Activated CD8-positive, alpha-beta memory T cell treated with anti-CD3 and anti-CD28 coated beads for 1 hour (primary cell): ENCODE measurements at places on chromosomes 2 and 18.

GRCh38 chr2:43218702-43219382, 7.6 kb downstream of the ZFP36L2 start:
- peak; percentile 66 for DNase-seq

GRCh38 chr2:41719756-41720155, 328.1 kb upstream of the PKDCC start:
- no peak for DNase-seq

DNA sequence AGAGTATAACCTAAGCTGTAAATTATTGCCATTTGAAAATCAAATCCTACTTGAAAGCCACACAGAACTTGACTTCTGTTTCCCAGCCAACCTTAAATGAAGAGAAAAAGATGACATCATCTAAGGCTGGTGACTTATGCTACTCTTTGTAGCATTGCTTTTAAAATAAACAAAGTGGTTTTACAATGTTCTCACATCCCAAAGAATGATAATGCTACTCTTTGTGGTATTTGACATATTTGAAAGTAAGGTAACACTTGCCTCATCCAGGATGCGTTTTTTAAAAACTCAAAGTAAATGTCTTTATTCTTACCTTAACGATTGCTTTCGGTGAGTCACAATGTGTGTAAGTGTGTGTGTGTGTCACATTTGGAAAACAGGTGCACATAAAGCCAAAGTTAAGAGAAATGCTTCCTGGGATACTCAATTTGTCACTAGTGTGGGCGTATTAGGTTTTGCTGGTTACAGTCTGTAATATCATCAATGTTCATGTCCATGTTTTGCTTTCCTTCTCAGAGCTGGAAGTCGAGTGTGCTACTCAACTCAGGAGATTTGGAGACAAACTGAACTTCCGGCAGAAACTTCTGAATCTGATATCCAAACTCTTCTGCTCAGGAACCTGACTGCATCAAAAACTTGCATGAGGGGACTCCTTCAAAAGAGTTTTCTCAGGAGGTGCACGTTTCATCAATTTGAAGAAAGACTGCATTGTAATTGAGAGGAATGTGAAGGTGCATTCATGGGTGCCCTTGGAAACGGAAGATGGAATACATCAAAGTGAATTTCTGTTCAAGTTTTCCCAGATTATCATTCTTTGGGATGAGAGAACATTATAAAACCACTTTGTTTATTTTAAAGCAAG, 2.6 kb downstream of the PMAIP1 start:
- DNase-seq, result no peak

DNA sequence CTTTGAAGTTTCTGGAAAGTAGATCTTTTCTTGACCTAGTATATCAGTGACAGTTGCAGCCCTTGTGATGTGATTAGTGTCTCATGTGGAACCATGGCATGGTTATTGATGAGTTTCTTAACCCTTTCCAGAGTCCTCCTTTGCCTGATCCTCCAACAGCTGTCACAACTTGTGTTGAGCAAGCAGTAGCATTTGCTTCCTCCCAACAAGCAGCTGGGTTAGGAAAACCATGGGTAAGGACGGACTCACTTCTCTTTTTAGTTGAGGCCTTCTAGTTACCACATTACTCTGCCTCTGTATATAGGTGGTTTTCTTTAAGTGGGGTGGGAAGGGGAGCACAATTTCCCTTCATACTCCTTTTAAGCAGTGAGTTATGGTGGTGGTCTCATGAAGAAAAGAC, 96.3 kb downstream of the XRCC5 start:
- no peak for DNase-seq

DNA sequence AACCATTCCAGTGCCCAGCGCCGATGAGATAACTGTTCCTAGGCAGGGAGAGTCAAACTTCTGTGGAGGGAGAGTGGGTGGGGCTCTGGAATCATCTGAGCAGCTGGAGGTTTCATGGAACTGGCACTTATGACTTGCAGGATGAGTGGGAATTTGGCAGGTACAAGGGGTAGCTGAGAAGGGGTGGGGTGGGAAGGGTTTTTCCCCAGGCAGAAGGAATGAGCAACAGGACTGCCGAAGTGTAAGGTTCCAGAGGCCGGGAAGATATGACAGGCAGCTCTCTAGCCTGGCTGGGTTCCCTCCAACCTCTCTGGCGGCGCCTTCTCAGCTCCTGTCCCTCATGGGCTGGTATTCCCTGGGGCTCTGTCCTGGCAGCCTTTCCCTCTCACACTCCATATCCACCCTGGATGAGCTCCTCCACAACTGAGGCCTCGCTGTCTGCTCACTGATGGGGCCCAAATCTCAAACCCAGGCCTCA, 2.5 kb upstream of the TET3 start:
- DNase-seq, result no peak

DNA sequence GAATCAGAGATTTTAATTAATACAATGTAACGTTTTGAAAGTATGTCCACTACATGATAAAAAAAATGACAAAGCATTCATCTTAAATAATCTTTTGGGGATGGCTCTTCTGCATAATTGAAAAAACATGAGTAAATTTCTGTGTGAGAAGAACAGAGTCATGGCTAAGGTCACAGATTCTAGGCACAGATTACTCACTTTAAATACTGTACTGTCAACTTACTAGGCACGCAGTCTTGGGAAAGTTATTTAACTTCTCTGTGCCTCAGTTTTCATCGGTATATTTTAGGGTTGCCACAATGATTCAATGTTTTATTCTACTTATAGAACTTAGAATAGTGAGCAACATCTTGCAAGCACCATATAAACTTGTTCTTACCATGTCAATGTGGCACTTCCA, 49.2 kb downstream of the TMEFF2 start:
- DNase-seq, result no peak

DNA sequence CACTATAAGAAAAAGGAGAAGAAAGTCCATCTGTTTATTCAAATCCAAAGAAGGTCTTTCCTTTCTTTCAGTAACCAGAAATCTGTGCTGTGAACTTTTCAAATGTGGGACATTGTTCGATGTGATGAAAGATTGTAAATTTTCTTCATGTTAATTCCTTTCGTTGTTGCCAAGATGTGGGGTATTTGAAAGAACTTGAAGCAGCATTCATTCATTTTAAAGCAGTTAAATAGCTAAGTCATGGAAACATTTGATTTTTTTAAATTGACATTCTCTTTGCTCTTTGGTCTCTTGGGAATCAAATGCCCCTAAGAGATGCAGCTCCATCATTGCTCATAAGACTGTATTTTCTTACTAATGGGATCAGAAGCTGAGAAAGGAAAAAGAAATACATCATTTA, 93.7 kb upstream of the EHBP1 start:
- no peak for DNase-seq

GRCh38 chr2:80525152-80525551, 220.6 kb upstream of the LRRTM1 start:
- no peak for DNase-seq

- DNase-seq, result no peak
Measured at GRCh38 chr18:36311026-36311570, 13.6 kb downstream of the FHOD3 start.

GRCh38 chr2:226862623-226863022, 26.8 kb downstream of the RHBDD1 start:
- DNase-seq, result no peak

DNA sequence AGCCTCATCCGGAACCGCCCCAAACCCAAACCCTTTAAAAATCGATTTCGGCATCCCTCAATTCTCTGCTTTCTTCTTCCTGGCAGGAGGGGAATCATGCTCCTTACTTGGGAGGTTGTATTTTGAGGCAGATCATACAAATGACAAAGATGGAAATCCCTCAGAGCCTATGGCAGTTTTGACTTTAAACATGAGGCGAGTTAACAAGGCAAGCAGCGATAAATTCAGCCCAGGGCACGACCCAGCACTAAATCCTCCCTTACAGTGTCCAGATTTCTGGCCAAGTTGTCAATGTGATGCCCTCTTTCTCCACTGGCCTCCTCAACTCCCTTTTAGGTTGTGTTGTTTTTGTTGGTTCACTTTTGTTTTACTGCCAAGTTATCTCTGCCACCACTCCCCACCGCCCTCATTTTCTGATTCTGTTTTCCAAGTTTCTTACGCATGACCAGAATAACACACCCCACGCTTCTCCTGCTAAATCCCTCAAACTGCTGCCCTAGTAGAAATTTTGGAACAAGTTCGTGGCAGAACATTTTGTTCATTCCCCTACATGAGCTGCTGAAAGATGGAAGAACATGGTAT, 68.3 kb downstream of the CTAGE1 start:
- no peak for DNase-seq

DNA sequence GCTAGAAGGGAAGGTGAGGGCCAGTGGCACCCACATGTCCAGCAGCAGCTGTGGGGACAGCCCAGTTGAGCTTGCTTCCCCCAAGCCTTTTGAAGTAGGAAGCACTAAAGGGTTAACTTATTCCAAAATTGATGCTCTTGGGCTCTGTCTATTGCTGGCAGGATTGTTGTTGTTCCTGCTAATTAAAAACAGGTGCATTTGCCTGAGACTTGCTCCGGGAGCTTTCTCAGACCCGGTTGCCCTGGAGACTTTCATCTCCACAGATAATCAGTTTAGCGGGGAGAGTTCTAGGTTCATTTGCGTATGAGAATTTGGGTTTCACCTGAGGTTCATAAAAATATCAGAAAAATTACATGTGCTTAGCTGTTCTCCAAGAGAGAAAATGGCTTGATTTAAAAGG, 277.3 kb downstream of the LRATD1 start:
- no peak for DNase-seq

DNA sequence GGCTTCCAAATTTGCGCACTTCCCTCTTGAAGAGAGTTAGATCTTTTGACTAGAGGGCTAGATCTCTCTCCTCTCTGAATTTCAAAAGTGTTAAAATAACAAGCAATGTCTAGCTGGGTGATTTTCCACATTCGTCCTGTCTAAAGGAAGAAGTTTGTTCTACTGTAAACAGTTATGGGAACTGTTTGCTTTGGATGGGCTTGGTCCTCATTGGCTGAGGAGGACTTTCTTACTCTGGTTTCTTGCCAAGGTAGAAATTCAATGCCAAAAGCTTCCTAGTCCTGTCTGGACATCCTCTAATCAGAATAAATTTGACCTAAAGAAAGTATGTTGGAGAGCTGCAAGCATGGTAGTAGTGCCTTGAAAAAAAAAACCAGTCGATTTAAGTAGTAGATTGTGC, 47.4 kb upstream of the RAPH1 start:
- DNase-seq, result no peak

GRCh38 chr2:71928734-71929481, 218.8 kb downstream of the CYP26B1 start:
- no peak for DNase-seq

DNA sequence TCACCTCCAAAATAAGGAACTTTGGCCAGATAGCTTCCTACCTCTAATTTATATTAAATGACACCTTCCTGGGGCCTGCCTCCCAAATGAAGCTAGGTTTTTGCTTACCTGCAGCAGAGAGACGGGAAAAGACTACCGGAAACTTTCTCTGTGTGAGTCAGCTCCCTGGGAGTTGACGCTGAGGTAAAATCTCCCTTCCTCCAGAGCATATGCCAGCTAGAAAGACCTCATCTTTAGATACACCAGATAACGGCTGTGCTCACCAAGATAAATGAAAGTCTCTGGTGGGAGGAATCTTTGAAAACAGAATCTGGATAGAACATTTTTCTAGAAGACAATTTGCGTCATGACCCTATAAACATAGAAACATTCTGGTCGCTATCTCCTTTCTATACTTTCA, 99.7 kb upstream of the RFX8 start:
- no peak for DNase-seq

DNA sequence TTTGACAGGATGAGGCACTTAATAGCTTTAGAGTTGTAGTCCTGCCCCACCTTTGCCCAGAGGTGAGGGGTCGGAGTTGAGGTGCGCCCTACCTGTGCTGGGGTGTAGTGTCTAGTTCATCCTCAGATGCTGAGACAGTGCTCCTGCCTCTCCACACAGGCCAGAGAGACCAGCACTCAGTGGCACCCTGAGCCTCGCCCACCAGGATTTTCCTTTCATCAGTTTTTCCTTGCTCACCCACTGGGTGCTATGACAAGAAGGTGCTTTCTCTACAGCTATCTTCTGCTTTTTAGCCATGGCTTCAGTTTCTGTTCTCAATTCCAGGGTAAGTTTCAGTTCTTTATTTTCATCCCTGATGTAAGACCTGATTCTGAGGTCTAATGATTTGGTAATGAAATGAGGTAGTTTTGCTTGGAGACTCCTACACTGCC, 16.8 kb upstream of the TMEM131 start:
- no peak for DNase-seq

DNA sequence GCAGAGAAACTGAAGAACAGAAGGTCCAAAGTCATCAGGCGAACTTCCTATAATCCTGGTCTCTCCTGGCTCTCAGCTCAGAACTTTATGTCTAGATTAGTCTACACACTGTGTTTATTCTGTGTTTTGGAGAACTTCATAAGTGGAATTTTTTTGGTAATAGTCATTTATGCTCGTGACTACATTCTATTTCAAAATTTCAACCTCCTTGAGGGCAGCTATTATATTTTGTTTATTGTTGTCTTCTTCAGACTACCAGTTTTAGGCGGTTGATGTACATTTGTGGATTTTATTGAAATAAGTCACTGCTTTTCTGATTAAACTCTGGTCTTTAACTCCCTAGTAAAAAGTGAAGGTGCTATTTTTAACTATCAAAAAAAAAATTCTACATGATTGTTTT, 816.6 kb downstream of the SATB2 start:
- no peak for DNase-seq

GRCh38 chr2:15582710-15583357, 8.8 kb upstream of the DDX1 start:
- DNase-seq, result no peak

- no peak for DNase-seq
Measured at GRCh38 chr2:71243634-71244301, 16.9 kb upstream of the PAIP2B start.

GRCh38 chr2:46194856-46195255, 102.4 kb upstream of the EPAS1 start:
- no peak for DNase-seq

GRCh38 chr2:222283634-222284033, 15.2 kb downstream of the PAX3 start:
- no peak for DNase-seq

- DNase-seq, result no peak
Measured at GRCh38 chr18:12308386-12309100, 502 bp downstream of the TUBB6 start.

GRCh38 chr2:148533004-148533403, 111.5 kb upstream of the EPC2 start:
- DNase-seq, result no peak

DNA sequence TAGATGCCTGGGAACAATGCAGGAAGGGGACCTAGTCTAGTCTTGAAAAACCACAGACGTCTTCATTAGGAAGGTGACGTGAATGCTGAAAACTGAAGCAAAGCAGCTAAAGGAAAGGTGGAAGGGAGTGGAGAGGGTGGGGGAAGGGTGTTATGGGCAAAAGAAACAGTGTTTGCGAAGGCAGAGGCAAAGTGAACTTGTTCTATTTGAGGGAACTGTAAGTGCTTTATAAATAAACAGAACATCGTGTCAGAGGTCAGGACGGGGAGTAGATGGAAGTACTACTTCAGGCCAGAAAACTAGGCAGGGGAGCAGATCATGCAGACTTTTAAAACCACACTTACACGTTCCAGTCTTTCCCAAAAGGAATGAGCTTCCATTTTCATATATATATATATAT, 57.8 kb downstream of the FASTKD2 start:
- DNase-seq, result no peak

DNA sequence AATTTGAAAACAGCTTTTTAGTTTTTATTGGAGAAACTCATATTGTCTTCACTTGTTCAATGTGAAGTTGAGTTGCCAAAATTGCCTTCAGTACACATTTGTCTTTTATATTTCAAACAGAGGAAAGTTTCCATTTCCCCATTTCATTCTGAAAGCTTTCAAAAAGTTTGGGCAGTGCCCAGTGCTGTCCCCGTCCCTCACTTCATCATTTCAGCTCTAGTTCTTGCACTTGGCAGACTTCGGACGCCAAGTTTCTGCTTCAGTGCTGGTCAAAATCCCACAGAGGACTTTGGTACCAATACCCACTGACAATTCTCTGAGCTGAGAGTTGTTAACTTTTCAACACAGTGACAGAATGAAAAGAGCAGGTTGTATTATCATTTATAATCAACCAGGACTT, 43.4 kb upstream of the AQP4 start:
- no peak for DNase-seq
